Stimulated activated naive CD8-positive, alpha-beta T cell treated with anti-CD3 and anti-CD28 coated beads, Interleukin-15, Interleukin-2, amounts not matched to agents 100 U/mL and 50 U/mL, for 24 hours (primary cell): ENCODE measurements at places on chromosomes 4 and X.

GRCh38 chr4:86247320-86247719 is 112.5 kb downstream of the MAPK10 start:
- DNase-seq, result no peak

DNA sequence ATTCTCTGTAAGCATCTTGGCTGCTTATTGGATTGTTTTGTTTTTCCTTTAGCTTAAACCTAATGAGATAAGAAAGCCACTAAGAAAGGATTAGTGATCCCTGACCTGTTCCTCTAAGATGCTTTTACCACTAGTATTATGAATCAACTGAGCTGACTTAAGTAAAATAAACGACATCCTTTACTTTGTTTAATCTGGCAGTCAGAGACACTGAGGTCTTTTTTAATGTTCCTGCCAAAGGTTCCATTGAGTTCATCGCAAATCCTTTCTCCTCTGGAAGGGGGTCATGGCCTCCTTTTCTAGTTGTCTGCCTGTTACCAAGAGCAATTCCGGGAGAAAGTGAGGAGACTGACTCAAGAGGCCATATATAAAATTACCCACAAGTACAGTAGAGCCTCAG is 1038.3 kb upstream of the SLIT2 start:
- no peak for DNase-seq

DNA sequence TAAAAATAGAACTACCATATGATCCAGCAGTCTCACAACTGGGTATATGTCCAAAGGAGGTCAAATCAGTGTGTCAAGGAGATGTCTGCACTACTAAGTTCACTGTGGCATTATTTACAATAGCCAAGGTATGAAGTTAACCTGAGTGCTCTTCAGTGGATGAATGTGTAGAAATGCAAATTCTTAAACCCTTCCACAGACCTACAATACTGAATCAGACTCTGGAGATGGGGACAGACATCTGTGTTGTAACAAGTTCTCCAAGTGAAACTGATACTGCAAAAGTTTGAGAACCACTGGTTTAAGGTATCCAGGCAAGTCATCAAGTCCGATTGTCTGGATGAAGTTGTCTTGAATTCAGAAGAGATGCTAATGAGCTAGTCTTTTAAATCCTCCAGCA is 38.5 kb downstream of the SMAD1 start:
- DNase-seq, result no peak

DNA sequence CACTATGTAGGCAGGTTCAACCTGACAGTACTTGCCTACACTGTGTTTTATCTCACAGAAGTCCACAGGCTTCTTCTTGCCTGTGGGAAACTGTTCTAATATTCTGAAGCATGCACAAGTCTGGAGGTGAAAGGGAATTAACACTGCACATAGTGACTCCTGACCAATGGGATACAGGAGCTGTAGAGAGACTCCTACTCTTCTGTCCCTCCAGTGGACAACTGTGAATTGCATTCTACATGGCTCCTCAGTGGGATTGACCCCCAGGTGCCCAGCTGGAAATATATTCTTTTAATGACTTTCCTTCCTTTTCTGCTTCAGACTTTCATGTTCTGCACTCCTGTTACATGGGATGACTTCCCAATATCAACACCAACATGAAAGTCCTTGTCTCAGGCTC is 8.2 kb upstream of the YIPF6 start:
- no peak for DNase-seq

GRCh38 chr4:140315019-140315418 is 58.4 kb upstream of the SCOC start:
- no peak for DNase-seq

GRCh38 chr4:177974461-177974860 is 532.2 kb upstream of the AGA start:
- no peak for DNase-seq

DNA sequence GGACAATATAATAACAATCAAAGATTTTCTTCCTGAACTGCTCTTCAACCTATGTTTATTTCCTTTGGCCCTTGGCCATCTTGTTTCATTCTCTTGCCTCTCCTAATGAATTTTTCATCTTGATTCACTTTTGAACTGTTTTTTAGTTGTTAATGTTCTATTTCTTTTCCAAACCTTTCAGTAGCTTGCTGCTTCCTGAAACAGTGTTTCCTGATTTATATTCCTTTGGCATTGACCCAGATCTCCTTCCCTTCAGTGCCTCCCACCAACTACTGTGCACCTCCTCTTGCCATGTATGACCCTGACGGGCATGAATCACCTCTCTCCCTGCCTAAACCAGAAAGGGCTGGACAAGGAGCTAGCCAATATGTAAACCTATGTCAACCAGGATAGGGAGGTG is 25.6 kb upstream of the SPP1 start:
- no peak for DNase-seq

DNA sequence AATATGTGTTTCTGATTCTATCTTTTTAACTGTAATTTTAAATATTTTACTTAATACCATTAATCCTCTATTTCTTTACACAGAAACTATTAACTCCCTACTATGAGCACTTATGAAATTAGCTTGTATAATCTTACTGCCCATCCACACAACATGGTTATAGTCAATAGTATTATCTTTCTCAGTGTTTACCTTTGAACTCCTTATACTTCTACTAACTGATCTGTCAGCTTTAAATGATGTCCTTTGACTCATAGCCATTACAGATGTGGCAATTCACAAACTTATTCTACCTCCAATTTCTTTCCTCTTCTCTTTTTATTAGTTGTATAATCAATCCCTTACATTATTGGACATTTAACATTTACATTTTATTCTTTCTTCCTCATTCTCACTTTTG is 5.5 kb downstream of the SEC31A start:
- DNase-seq, result no peak

GRCh38 chrX:149120459-149120858 is 384.6 kb downstream of the IDS start:
- no peak for DNase-seq

- no peak for DNase-seq
These were observed 76.2 kb downstream of the COL4A6 start for GRCh38 chrX:108362026-108362425.

DNA sequence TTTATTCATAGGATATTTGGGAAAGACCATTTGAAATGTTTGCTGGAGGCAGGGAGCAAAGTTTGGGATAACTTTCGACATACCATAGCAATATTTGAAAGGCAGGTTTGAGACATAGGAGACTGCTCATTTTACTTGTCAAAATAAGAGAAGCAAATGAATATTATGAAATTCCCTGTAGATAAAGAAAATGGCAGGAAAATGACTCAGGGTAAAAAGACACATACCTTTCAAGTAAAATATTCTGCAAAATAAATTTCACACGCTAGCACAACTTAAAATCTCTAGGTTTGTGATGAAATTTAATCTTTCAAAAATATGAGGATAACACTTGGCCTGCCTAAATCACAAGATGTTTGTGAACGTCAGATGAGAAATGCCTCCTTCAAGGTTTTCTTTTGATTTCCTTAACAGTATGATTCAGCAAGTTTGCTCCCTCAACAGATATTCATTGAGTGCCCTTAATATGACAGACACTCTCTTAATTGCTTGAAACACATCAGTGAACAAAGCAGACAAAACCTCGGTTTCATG is 6.6 kb downstream of the TMEM156 start:
- DNase-seq, result no peak

- DNase-seq, result no peak
These were observed 152.7 kb downstream of the SOWAHB start for GRCh38 chr4:76745240-76745639.

- DNase-seq, result no peak
These were observed 6.9 kb downstream of the APEX2 start for GRCh38 chrX:55006827-55007621.

DNA sequence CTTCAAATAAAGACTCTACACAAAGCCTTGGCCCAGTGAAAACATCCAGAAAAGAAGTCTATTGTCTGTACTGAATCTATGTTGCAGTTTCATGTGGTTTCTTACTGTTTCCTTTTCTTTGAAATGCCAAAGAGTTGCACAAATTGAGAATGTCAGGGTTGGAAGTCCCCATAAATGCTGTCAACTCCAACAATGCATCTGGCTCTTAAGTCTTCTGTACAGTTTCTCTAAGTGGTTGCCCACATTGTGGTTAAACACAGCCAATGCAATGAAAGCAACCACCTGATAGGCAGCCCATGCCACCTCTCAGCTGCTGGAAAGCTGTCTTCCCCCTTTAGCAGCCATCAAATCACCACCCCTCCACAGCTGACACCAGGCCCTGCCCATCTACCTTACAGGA is 67.2 kb upstream of the C1GALT1C1 start:
- DNase-seq, result peak; percentile 14

GRCh38 chrX:21926527-21927278 is 13.8 kb upstream of the SMS start:
- DNase-seq, result no peak

DNA sequence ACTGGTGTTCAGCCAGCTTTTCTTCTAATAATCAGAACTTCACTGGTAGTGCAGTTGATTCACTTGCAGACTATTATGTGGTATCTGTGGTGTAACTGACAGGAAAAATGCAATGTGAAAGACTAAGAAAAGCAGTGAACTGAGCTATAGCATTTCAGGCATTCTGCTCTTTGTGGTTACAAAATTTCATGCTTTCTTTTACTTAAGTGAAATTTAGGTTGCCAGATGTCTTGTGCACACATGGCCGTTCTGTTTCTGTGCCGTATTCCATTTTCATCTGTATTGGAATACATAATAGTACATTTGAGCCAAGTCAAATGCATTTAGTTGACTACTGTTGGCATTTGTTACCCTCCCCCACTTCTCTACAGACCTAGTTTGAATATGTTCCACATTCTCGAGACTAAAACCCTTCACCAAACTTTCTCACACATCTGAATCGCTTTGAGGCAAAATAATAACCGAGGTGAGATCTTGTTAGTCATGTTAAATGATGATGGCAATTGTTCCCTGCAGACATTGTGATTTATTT is 8.2 kb downstream of the RTL3 start:
- no peak for DNase-seq

DNA sequence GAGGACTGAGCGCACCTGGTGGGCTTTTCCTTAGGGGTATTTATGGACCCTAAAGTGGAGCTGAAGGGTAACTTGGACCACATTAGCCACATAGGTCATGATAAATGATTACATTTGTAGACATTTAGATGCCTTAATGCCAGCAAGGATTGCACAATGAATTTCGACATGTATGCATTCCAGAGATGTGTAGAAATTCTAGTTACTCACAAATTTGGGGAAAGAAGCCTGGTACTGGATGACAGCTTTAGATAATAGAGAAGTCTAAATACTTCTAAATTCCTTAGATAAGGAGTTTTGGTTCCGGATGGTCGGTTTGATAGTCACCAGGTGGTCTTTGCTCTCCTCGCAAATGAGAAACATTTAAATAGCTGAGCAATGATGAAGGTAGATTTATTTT is 609.5 kb upstream of the PRKX start:
- no peak for DNase-seq

DNA sequence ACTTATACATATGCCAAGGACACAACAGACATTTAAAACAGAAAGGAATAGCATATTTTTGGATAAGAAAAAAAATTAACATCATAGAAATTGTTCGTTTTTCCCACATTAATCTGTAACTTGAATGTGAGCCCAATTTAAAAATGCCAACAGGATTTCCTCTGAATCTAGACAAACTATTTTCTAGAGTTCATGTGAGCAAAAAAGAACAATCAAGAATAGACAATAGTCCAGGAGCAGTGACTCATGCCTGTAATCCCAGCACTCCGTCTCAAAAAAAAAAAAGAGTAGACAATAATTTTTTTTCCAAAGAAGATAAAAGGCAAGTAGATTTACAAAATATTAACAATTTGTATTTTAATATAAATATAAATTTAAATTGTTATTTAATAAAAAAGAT is 73.7 kb upstream of the DUSP21 start:
- DNase-seq, result no peak

DNA sequence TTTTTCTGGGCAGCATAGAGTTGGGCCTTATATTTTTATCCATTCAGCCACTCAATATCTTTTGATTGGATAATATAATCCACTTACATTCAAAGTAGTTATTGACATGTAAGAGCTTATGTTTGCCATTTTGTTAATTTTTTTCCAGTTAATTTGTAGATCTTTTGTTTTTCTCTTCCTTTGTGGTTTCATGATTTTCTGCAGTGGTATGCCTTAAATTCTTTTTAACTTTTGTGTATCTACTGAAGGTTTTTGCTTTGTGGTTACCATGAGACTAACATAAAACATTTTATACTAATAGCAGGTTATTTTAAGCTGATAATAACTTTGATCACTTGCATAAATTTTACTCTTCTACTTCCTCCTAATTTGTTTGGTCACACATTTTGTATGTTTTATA is 140.8 kb upstream of the GATB start:
- DNase-seq, result no peak

GRCh38 chr4:89640620-89641366 is 196.2 kb downstream of the SNCA start:
- DNase-seq, result no peak

GRCh38 chr4:104248726-104249125 is 246.0 kb downstream of the CXXC4 start:
- no peak for DNase-seq

GRCh38 chr4:22416403-22416802 is 99.5 kb downstream of the ADGRA3 start:
- no peak for DNase-seq

- DNase-seq, result no peak
These were observed 872.6 kb downstream of the FSTL5 start for GRCh38 chr4:161291222-161291621.

DNA sequence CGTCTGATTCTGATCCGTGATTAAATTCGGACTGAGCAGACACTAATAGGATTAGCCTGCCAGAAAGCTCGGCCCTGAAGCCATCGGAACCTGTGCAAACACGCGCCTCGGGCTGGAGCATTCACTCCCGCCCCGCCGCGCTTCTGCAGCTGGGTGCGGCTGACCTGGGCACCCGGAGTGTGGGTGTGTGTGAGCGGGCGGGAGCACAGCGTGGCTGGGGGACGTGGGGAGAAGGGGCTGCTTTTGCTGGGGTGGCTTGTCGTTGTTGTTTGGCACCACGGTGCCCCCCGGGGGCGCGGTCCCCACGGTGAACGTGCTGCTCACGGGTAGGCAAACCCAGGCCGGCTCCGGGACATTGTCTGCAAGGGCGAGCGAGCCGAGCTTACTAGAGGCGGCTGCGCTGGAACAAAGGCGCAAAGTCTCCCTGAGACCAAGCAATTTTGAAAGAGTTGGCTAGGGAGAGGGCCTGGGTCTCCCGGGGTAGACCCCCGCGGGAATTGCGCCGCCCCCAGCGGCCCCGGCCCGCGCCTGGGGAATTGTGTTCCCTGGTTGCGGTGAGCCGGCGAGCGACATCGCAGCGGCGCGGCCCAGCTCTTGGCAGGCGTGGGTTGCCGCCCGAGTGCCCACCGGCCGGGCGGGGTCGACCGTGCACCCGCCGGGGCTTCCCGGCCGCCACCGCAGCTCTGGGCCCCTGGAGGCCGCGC is 1.4 kb downstream of the MAMLD1 start:
- peak; percentile 17 for DNase-seq

GRCh38 chrX:69457756-69458155 is 46.4 kb upstream of the NALF2 start:
- DNase-seq, result no peak

GRCh38 chr4:87007528-87008446 is 73.0 kb downstream of the AFF1 start:
- DNase-seq, result peak; percentile 62

GRCh38 chr4:106868381-106869035 is 167.6 kb downstream of the DKK2 start:
- DNase-seq, result no peak

GRCh38 chr4:147059064-147059731 is 113.5 kb upstream of the TTC29 start:
- DNase-seq, result no peak

GRCh38 chr4:23269566-23269965 is 576.8 kb downstream of the GBA3 start:
- DNase-seq, result no peak
